AG08395 (cell line): ENCODE measurements at places on chromosomes 16 and 17.

DNA sequence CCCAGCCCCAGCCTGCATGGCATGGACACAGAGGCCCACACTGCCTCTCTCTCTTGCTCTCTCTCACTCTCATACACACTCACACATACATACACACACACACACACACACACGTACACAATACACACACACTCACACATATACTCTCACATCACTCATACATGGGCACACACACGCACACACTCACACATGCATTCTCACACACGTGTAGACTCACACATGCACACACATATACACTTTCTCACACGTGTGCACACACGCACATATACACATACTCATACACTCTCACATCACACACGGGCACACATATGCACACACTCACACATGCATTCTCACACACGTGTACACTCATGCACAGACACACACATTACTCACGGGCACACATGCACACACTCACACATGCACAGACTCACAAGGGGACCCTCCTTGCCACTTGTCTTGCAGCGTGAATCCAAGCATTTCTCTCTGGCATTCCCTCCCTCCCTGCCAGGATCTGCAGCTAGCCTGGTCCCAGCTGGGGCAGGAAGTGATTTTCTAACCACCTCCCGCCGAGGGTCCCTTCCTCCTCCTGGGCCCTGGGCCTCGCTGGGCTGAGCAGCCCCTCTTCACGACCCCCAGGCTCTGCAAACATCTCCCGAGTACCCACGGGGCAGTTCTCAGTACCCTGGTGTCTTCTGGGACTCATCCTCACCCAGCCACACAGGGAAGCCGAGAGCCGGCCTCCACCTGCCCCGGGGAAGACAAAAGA lies 37.5 kb downstream of the IL21R start:
- no peak for DNase-seq

- DNase-seq = peak; percentile 33
Measured at GRCh38 chr16:64695684-64696083, 426.2 kb downstream of the CDH11 start.

GRCh38 chr16:10566613-10567012 lies 13.8 kb downstream of the EMP2 start:
- no peak for DNase-seq

DNA sequence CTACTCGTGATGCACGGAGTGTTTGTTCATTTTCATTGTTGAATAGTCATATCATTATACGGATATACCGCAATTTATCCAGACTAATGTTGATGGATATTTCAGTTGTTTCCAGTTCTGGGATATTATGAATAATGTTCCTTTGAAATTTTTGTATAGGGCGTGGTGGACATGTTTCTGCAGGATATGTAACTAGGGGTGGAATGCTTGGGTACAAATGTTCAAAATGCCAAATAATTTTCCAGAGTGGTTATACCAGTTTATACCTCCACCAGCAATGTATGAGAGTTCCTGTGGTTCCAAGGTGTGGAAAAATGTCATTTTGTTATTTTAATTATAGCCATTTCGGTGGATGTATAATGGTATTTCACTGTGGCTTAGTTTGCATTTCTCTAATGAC lies 53.6 kb downstream of the NUP88 start:
- no peak for DNase-seq

- no peak for DNase-seq
Measured at GRCh38 chr17:70099294-70099693, 24.3 kb downstream of the KCNJ16 start.

GRCh38 chr17:65704731-65705130 lies 143.3 kb upstream of the AXIN2 start:
- DNase-seq = no peak

GRCh38 chr17:8488491-8488890 lies 52.8 kb downstream of the NDEL1 start:
- no peak for DNase-seq

GRCh38 chr17:16348586-16348985 lies 4.7 kb downstream of the CENPV start:
- DNase-seq = no peak

GRCh38 chr17:68567035-68567434 lies 34.1 kb downstream of the FAM20A start:
- DNase-seq = no peak

GRCh38 chr17:30414486-30414885 lies 35.8 kb downstream of the CPD start:
- peak; percentile 8 for DNase-seq

GRCh38 chr16:14629919-14630619 lies at the start of gene PARN:
Gene PARN (minus strand): TSS chr16:14630260. CDS start chr16:14630125, 135 bp downstream.
- peak; percentile 98 for DNase-seq

GRCh38 chr16:27935076-27935475 lies 128.4 kb downstream of the GSG1L start:
- no peak for DNase-seq

DNA sequence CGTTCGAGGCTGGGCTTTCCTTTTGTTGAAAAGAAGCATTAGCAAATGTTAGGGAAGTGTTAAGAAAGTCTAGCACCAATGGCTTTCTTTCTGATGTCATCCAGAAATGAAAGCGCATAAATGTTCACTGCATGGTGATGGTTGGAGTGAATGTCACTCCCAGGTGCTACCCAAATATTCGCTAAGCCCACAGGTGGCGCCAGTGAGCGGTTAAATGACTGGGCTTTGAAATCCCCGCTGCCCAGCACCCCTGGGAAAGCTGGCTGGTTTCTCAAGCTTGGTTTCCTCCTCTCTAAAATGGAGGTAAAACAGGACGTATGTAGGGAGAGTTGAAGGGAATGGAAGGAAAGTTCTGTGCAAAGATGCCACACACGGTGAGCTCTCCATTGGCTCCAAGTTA lies 104.4 kb downstream of the IRX5 start:
- DNase-seq = no peak

GRCh38 chr17:49696233-49696761 lies 11.5 kb downstream of the SLC35B1 start:
- DNase-seq = no peak

DNA sequence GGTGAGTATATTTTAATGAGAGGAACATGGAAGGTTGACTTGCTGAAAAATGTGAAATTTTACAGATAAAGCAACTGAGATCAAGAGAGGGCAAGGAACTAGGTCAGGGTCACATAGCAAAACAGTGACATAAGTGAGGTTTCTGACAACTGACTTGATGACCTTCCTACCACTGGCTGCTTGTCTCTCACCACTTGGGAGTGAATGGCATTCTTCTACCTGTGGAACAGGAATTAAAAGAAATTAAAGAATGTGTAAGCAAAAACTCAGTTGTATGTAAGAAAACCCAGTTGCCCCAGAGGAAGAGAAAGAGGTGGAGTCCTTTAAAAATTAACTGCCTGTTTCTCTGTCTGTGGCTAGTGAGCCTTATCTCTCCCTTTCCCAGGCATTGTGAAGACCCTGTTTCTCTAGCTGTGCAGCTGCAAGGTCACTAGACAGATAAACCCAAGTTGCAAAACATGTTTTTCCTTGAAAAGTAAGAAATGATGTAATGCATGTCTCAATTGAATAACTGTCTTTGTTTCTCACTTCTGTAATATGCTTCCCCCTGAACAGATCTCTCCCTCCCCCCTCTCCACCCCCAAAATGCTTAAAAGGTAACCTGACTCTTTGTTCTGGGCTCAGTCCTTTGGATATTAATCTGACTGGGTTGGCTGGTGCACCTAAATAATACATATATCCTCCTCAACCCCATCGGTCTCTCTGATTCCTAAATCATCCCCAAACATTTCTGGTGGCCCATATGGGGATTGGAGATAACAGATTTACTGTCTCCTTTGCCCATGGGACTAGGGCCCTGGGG lies 23.4 kb downstream of the ACSM1 start:
- no peak for DNase-seq
